ENCODE measurements at places on chromosomes 13 and 19.

- no peak for DNase-seq
These were observed 16.2 kb downstream of the LMTK3 start for GRCh38 chr19:48495396-48495795.

DNA sequence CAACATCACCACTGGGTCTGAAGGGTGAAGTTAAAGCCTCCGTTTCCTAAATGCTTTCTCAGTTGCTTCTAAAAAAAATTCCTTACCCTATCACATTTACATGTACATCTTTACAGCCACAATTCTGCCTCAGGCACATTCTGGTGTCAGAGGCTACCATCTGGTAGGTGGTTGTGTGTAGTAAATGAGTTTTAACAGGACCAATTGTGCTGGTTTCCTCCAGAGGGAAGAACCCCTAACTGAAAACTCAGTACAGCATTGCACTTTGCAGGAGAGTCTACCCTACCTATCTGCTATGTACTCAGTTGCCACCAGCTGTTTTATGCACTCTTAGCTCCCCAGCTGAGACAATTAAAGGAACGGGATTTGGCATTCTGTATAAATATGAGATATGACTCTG lies 1576.5 kb downstream of the PCDH9 start:
- DNase-seq = no peak

DNA sequence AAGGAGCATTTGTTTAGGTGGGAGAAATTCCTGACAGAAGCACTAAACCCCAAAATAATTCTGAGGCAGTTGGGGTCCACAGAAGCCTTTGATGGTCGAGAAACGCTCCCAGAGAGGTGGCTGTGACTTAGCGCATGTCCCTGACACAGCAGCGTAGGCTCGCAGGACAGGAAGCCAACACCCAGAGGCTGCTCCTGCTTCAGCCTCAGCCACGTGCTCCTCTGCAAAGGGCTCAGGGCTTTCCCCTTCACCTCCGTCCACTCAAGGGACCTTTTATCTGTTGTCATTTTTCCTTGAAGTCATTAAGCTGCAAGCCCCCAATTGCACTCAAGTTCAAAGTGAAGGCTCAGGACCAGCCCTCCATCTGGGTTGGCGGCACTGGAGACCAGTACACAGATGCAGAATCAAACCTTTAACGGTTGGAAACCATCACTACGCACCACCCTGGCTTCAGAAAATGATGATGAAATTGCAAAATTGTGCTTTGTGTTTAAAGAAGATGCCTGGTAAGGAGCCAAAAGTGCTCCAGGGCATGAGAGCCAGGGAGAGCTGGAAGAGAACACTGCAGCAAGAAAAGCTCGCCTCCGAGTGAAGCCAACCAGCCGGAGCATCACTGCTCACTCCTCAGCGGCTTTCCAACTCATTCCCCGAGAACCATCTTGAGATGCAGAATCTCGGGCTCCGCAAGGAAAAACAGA lies 219.6 kb downstream of the RAP2A start:
- no peak for DNase-seq

DNA sequence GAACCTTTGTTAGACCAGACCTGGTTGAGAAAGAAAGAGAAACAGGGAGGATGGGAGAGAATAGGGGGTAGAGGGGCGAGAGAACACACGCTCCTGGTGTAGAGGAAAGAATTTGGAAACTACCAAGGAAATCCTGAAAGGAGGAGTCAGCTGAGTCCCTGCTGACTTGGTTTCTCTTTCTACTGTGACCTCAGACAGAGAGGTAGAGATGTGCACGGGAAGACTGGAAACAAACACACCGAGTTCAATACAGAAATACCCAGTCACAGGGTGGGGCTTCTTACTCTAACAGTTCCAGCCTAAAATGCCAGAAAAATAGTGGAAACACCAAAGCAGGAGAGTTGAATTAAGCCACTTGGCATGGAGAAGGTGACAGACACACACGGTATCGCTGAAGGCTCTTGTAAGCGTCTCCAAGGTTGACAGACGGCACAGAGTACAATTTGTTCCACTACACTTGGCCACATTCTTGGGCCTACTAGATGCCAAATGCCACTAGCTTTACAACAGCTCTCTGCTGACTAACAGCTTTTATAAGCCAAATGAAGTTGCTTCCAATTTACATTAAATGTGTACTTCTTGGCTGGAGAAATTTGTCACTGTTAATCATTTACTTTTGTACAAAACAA lies 28.1 kb downstream of the LATS2 start:
- DNase-seq = no peak

DNA sequence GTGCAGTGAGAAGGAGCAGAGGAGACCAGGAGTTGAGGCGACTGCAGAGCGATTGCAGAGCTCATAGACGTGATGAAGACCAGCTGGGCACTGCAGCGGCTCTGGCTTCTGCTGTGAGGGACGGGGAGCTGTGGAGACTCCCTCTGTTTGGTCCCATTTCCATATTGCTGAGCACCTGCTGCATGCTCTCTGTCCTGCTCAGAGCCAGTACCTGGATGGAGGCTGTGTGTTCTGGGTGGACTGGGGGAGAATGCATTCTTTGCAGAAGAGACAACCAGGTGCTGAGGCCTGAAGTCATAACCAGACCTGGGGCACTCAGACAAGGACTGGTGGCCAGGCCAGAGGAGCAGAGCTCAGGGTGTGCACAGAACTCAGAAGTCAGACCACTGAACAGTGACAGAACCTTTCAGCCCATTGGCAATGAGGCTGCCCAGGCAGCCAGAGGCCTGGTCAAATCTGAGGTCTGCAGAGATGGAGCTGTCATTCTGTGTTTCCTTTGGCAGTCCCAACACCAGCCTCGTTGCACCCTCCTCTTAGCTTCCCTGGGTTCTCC lies 1.3 kb upstream of the A1BG start:
- no peak for DNase-seq

GRCh38 chr19:11626252-11626651 lies 29.0 kb downstream of the ZNF627 start:
- no peak for DNase-seq

DNA sequence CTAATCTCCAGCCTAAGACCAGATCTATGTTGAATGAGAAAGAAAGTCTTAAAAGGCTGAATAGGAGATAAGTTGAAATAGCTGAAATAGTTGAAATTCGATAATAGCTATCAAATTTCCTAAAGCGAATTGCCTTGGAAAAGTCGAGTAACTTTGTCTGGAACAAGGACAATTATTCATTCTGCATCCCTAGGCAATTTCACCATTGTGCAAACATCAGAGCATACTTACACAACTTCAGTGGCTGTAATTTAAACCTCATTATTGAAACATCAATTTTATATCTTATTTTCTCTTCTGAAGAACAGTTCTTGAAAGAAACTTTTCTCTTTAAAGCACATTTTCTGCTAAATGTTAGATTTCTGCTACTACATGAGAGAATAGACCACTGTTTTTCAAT lies 13.6 kb downstream of the TNFSF13B start:
- peak; percentile 27 for DNase-seq

DNA sequence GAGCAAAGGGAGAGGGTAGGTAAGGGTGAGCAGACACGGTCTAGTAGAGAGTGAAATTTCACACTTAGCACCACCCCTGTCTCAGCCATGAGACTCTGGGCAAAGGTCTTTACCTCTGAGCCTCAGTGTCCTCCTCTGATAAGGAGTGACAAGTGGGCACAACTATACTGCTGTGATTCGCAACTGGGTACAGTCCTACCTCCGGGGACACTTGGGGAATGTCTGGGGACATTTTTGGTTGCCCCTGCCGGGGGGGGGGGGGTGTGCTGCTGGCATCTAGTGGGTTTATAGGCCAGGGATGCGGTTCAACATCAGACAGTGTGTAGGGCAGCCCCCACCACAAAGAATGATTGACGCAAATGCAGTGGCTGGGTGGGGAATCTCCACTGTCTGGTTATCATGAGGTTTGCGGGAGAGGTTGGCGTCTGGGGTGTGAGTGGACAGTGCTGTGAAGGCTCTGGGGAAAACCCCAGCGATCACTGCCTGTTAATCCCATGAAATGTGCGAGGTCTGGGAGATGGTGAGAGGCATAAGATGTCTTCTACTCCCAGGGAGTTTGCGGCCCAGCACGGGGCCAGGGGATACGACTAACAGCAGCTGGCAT lies 4.3 kb downstream of the NACC1 start:
- no peak for DNase-seq

DNA sequence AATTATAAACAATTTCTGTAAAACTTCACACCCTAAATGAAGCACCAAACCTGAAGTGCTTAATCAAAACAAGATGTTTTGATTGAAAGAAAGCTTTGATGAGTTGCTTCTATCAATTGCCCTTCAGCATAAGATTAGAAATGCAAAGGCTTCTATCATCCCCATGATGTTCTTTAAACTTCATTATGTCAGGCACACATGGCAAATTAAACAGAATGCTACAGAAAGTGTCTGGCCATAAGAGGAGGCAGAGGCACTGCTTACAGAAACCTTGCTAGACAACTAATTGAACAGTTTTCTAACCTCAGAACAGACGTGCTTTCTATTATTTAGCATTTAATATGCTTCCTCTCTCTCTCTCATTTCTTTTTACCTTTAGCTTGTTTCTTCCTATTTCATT lies 228.1 kb downstream of the DCLK1 start:
- no peak for DNase-seq

DNA sequence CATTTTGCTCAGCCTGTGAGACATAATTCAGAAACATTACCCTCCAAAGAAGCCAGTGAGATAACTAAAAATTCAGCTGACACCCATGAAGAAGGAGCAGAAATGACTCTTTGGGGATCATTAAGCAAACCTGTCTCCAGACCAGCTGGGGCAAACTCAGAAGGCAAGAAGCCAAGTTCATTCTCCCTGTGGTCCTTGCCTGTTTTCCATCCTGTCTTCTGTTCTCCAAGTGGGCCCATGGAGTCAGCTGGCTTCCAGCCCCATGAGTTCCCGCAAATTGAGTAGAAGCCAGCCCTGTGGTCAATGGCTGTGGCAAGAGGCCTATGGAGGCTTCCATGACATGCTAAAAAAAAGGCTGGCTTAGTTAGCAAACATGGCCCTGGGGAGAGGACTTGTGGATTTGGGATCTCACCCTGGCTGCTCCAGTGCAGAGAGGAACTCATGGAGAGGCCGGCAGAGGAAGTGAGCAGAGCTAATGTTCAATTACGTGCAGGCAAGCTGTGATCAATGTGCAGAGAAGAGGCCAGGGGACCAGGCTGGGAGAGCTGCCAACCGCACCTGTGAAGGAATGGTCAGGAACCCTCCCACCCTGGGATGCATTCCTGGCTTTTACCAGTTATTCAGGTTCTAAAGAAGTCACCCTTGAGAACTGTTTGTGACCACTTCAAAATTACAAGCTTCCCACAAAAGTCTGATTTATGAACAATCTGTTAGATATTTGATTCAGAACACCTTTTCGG lies 229.1 kb downstream of the TSHZ3 start:
- no peak for DNase-seq

DNA sequence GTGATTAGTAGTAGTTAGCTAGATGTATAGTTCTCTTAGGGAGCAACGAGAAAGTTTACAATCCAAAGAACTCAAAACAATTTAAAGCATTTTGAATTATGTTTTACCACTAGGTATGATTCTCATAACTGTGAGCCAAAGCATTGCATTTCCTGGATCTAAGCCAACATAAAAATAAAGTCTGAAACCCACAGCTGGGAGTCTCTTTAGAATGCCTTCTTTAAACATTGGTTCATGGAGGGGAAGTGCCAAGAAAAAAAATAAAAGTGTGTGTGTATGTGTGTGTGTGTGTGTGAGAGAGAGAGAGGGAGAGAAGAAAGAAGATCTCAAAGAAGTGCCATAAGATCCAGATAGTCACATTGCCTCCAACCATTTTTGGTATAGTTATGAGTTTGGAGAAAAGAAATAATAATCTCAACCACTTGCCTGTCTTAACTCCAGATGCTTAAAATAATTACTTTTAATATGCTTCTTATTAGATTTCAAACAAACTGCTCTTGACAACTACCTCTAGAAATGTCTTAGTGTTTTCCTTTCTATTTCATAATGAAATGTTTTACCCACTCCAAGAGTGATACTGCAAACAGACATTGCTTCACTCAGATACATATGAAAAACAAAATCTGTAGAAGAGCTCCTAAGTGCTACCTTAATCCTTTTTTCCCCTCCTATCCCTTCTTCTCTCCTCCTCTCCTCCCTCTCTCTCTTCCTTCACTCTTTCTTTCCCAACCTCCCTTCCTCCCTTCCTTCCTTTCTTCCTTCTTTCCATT lies 554.1 kb downstream of the KCTD12 start:
- no peak for DNase-seq

- DNase-seq = peak; percentile 70
These were observed 645 bp downstream of the UBL3 start for GRCh38 chr13:29849731-29850212.

DNA sequence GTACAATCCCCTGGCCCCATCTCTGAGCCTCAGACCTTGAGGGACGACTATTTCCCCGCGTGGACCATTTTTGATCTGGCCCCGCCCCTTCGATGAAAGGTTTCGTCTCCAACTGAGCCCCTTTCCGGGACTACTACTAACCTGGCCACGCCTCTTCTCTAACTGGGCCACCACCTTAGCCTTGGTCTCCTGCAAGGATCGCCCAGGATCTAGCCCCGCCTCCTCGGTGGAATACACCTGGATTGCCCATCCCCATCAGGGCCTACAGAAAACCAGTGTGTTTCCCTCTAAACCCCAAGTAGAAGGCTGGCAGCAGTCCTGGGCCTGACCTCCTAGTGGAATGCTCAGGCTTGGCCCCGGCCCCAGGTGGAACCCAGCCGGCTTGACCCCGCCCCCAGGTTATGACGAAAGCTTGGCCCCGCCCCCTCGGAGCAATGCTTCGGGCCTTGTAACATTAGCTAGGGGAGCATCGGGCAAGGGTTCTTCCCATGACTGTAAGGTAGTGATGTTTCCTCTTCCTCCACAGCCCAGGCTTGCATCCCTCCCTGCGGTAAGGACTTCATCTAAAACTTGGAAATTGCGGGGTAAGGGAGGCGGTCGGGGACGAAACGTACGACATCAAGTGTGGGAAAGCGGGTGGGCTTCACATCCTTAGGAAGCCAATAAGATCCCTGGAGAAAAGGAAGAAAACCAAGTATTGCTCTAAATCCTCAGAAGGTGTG lies 9.1 kb downstream of the SPACA6 start:
- DNase-seq = peak; percentile 89

- DNase-seq = no peak
These were observed 254.3 kb upstream of the PRR20A start for GRCh38 chr13:56886398-56886797.

- no peak for DNase-seq
These were observed 2.3 kb downstream of the TULP2 start for GRCh38 chr19:48896191-48896720.

DNA sequence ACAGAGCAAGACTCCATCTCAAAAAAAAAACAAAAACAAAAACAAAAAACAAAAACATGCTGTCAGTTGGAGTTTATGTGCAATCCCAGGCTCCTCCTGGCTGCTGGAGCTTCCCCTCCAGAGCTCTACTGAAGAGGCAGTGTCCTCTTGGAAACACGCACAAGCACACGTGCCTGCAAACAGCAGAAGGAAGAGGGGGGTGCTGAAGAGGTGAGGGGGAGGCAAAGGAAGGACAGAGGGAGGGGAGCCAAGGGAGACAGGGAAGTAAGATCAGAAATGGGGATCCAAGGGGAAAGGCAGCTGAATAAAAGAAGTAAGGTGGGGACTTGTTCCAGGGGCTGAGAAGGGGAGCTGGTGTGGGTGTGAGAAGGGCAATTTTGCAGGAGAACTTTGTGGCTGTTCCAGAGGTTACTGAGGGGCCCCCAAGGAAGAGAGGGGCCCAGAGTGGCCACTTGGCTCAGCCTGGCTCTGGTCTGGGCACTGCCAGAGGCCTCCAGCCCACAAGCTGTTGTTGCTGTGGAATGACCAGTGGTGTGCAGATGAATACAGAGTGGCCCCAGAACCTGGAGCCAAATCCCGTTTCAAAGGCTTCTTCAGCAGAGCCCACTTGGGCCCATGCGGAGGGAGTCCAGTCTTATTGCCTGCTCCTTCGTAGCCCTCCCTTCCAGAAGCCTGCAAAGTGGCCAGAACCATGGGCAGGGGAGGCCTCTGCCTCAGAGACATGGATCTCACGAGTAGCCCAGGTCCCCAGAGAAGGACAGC lies 34.4 kb downstream of the LYL1 start:
- DNase-seq = no peak
